ENCODE measurements at places on chromosomes 2 and 18. TPM values are rescaled to one million over a fixed set of nuclear protein-coding genes. Genes with fewer than 3 reads are reported as not detected.

Gene EN1
- not detected for total RNA-seq

Gene PLCL1
- 18.6 TPM for total RNA-seq

Gene UGT1A6
- not detected for total RNA-seq

Gene EVX2
- total RNA-seq: not detected

Gene LYPD6B
- not detected for total RNA-seq

Gene CCDC74A
- 7.3 TPM for total RNA-seq

Gene CCBE1
- 26.0 TPM for total RNA-seq

Gene POMC
- 1.3 TPM for total RNA-seq

Gene STK36
- total RNA-seq: 17.2 TPM

Gene ANO7
- 0.40 TPM for total RNA-seq

Gene ANKRD62
- total RNA-seq: not detected

Gene MREG
- total RNA-seq: 1.7 TPM

Gene ITPRIPL1
- 0.26 TPM for total RNA-seq

Gene ANKRD30BL
- not detected for total RNA-seq

Gene TBR1
- total RNA-seq: not detected

Gene MC4R
- total RNA-seq: not detected

Gene ELOA2
- total RNA-seq: not detected

Gene PDE1A
- 95.7 TPM for total RNA-seq

Gene FTCDNL1
- total RNA-seq: 0.53 TPM

Gene EPG5
- total RNA-seq: 36.7 TPM

Gene MIB1
- total RNA-seq: 57.1 TPM

Gene RGPD3
- total RNA-seq: 0.13 TPM

Gene CRYBA2
- not detected for total RNA-seq

Gene LAMA1
- 0.92 TPM for total RNA-seq

Gene RANBP2
- 70.1 TPM for total RNA-seq

Gene DAW1
- total RNA-seq: 4.1 TPM

Gene GKN1
- total RNA-seq: not detected

Gene AKAIN1
- total RNA-seq: not detected

Gene UPP2
- not detected for total RNA-seq

Gene IL18RAP
- not detected for total RNA-seq

Gene CFAP221
- 0.37 TPM for total RNA-seq

Gene RAPGEF4
- total RNA-seq: 2.2 TPM

Gene CXCR1
- total RNA-seq: not detected
